A549 treated with AZD2906 at 1 μM for 4 hours (cell line): ENCODE measurements at places on chromosomes 7 and 10. TPM values are rescaled to one million over a fixed set of nuclear protein-coding genes. Genes with fewer than 3 reads are reported as not detected.

SORBS1 gene
- total RNA-seq: 0.45 to 0.68 TPM (median 0.49 TPM) in 5 replicates

PGAM2 gene
- not detected in 5 replicates for total RNA-seq

CFAP43 gene
- total RNA-seq: 0.15 to 0.24 TPM (median 0.19 TPM) in 5 replicates

ELAPOR2 gene
- 0.01 to 0.19 TPM (median 0.08 TPM) in 4 of 5 replicates, not detected in the other for total RNA-seq

CALCR gene
- 0.06 TPM in 1 of 5 replicates, not detected in the others for total RNA-seq

SH2D4B gene
- total RNA-seq: 0.02 to 0.06 TPM (median 0.03 TPM) in 4 of 5 replicates, not detected in the other

MKI67 gene
- total RNA-seq: 51.6 to 79.2 TPM (median 58.9 TPM) in 5 replicates

ASB10 gene
- total RNA-seq: not detected in 5 replicates

CRYGN gene
- not detected in 5 replicates for total RNA-seq

TFR2 gene
- 2.1 to 2.8 TPM (median 2.5 TPM) in 5 replicates for total RNA-seq

LIPF gene
- total RNA-seq: not detected in 5 replicates

CTBP2 gene
- total RNA-seq: 107 to 131 TPM (median 123 TPM) in 5 replicates

SORCS1 gene
- 0.10 TPM in 1 of 5 replicates, not detected in the others for total RNA-seq

SPDYE2 gene
- total RNA-seq: not detected in 5 replicates

FAM237B gene
- total RNA-seq: 0.02 to 0.10 TPM (median 0.05 TPM) in 5 replicates

ENTPD1 gene
- total RNA-seq: 0.02 to 0.09 TPM (median 0.07 TPM) in 3 of 5 replicates, not detected in the others

TRPV6 gene
- 0.02 TPM in 1 of 5 replicates, not detected in the others for total RNA-seq

CDH23 gene
- total RNA-seq: 1.8 to 3.0 TPM (median 2.7 TPM) in 5 replicates

FRA10AC1 gene
- total RNA-seq: 4.5 to 5.5 TPM (median 5.2 TPM) in 5 replicates

GOLGA7B gene
- total RNA-seq: 3.4 to 4.0 TPM (median 3.8 TPM) in 5 replicates

PITRM1 gene
- 78.4 to 80.3 TPM (median 79.2 TPM) in 5 replicates for total RNA-seq

RNF133 gene
- not detected in 5 replicates for total RNA-seq

RBP3 gene
- total RNA-seq: not detected in 5 replicates

CYP26A1 gene
- 2.0 to 3.0 TPM (median 2.3 TPM) in 5 replicates for total RNA-seq

H2BK1 gene
- not detected in 5 replicates for total RNA-seq

CARD11 gene
- total RNA-seq: 1.5 to 2.3 TPM (median 2.0 TPM) in 5 replicates

PROSER2 gene
- total RNA-seq: 32.8 to 46.7 TPM (median 46.4 TPM) in 5 replicates

TSPAN13 gene
- 14.7 to 18.8 TPM (median 17.1 TPM) in 5 replicates for total RNA-seq

IRF5 gene
- total RNA-seq: 13.2 to 16.2 TPM (median 15.0 TPM) in 5 replicates

WEE2 gene
- total RNA-seq: not detected in 5 replicates

MYH16 gene
- total RNA-seq: 0.27 to 0.41 TPM (median 0.34 TPM) in 5 replicates

GNG11 gene
- total RNA-seq: 32.6 to 36.5 TPM (median 33.6 TPM) in 5 replicates

TMEM196 gene
- total RNA-seq: not detected in 5 replicates

ZYX gene
- 162 to 216 TPM (median 196 TPM) in 5 replicates for total RNA-seq

CALHM2 gene
- 4.2 to 5.9 TPM (median 5.2 TPM) in 5 replicates for total RNA-seq

MMD2 gene
- total RNA-seq: not detected in 5 replicates
